ENCODE measurements at places on chromosomes 7 and 10.

DNA sequence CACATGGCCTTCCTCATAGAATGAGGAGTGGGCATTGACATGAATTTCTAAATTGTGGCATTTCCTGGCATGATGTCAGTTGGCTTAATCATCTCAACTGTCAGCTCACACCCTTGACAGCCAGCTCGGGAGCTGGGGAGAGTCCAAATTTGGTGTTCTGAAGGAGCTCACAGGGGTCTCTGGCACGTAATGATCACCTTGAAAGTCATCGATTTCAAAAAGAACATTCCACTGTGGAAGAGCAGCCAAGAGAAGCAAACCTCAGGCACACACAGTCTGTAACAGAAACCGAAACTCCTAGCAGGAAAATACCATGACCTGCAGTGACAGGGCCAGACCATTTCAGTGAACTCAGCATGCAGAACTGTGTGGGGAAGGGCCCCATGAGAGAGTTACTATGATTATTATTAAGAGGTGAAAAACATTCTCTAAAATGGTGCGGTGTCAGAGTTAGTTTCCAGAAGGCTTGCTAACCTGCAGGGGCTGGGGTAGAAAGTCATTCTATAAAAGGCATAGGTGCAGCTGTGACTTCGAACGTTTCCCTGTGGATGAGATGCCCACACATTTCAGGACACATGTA is 26.4 kb upstream of the KLF6 start:
- DNase-seq = peak; percentile 76

DNA sequence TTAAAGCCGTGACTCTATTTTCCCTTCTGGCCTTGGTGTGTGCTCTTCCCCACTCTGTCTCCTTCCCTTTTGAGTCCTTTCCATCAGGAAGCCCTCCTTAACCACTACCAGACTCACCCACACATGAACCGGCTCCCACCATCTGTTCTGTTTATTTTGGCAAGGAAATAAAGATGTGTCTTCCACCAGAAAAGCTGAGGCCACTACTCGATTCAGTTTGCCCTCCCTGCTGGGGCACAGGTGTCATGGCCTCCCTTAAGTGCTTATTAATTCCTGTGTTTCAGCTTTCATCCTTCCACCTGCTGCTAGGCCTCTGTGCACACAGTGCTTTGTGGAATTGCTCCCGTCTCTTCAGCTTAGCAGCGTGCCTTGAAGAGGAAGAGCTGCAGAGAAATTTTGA is 16.7 kb downstream of the POR start:
- no peak for DNase-seq

- peak; percentile 84 for DNase-seq
These were observed 14.6 kb downstream of the EPC1 start for GRCh38 chr10:32332299-32332750.

DNA sequence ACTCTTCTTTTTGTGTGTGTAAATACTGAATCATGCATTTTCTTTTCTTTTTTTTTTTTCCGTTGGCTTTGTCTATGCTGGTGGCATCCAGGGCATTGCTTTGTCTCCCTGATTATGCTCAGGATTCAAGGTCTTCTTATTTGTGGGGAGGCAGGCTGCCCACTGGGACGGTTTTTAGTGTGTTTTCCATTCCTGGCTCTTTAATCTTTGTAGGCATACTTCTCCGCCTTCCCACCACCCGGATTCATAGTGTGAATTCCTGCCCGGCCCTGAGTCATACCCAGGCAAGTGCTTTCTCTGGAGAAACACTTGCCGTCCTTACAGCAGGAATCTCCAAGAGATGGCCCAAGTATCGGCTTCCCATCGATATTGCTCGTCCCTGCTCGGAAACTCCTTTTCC is 5.2 kb downstream of the ZNF655 start:
- no peak for DNase-seq

GRCh38 chr7:129009437-129009836 is 45.5 kb downstream of the TNPO3 start:
- DNase-seq = no peak

GRCh38 chr10:58104351-58104751 is 163.3 kb downstream of the IPMK start:
- no peak for DNase-seq

DNA sequence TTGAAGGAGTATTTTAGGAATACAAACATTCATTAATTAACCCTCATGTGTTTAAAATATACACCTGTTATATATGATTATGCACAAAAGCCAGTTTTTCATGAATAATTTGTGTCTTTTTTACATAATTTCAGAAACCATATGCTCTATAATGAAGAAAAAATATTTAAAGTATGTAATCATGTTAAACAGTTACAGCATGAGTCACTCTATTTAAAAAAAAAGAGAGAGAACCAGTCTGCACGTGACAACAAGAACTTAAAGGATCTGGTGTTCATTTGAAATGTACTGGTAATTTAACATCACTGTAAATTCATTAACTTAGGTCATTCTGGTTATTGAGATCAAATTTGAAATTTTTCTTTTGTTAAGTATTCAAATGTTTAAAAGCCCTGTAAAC is 228.5 kb downstream of the CACNB2 start:
- DNase-seq = no peak

DNA sequence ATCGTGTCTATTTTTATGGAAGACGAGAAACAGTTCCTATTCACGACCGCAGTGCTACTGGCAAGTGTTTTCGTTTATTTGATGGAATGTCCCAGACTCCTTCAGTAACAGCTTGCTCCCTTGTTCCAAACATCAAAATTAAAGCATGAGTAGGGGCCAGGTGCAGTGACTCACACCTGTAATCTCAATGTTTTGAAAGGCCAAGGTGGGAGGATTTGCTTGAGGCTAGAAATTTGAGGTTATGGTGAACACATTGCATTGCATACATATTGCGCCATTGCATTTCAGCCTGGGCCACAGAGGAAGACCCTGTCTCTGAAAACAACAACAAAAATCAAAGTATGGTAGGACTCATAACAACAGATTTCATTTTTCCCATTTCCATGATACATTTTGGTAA is 22.8 kb downstream of the PTTG1IP2 start:
- no peak for DNase-seq

DNA sequence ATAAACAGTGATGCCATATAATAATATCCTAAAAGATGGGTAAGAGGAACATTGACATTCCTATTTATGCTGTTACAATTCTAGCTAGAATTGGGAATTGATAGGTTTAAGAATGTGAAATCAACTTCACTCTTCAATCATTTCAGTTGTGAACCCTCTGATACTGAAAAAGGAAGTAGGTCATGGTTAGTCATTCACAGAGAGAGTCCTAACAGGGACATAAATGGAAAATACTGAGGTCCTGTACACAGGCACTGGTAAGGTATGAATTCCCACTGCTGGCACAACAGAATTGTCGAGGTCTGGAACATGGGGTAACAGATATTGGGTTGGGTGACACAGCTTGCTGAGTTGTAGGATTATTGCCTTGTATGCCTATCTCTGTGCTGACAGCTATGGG is 289.4 kb upstream of the LRRN3 start:
- no peak for DNase-seq

GRCh38 chr10:91787810-91788209 is 10.4 kb upstream of the TNKS2 start:
- DNase-seq = no peak

DNA sequence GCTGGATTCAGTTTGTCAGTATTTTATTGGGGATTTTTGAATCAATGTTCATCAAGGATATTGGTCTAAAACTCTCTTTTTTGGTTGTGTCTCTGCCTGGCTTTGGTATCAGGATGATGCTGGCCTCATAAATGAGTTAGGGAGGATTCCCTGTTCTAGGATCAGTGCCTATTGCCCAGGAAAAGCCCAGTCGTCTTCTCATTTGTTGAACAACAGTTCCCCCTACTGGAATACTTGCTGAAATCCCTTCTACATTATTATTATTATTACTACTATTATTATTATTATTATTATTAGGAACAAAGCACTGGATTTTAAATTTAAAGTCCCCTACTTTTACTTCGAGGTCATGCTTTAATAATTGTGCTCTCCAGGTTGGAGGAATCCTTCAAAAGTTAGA is 528.9 kb downstream of the MAGI2 start:
- no peak for DNase-seq

GRCh38 chr10:34650156-34650555 is 164.9 kb downstream of the PARD3 start:
- DNase-seq = no peak

DNA sequence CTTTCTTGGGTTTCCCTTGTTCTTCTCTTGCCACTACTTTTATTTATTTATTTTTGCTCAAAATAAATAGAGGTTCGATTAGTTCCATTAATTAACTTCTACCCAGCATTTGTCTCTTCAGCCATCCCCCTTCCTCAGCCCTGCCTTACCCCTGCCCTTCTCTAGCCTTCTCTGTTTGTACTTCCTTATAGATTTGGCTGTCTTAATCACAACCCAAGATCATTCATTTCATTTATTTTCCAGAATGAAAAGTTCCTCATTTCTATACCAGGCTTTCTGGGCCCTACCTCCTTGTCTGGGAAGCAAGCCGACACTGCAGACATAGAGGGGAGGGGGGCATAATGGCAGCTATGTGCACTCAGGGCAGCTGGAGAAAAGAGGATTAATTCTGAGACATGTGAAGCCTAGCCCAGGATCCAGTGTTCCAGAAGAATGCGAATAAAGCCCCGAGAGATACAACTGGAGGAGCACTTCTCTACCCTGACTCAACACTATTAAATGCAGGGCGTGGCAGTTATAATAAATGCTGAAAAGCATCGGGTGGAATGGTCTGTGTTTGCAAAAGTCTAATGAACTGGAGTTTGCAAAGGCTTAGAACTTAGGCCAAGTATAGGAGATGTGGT is 6.4 kb upstream of the PDCD4 start:
- DNase-seq = no peak

DNA sequence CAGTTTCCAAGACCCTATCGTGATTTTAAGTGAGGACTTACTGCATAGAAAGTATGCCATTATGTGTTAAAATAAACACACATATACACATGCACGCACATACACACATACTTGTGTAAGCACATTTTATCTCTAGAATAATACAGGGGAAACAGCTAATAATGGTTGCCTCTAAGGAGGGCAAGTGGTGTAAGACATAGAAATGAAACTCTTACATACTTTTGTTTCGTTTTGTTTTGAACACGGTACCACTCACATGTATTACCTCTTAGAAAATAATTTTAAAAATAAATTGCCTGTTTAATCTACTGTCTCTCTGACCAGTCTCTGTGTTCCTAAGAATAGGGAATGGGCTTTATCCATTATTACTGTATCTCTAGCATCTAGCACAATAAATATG is 49.2 kb downstream of the HERPUD2 start:
- DNase-seq = no peak

DNA sequence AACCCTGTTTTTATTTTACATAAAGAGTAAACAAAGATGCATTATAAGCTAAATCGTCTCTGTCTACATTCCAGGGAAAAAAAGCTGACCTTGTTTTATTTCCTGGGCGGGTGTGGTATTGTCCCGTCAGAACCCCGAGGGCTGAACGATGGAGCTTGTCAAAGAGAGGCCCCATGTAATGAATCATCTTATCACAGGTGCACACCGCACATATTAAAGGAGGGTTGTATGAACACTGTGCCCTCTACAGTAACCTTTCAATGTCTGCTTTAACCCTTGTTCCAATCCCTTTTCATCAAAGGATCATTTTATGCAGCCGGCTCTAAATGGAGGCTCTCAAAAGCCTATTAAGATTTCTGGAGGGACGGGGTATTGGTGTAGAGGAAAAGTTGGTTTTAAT is 158.5 kb upstream of the YAE1 start:
- no peak for DNase-seq

GRCh38 chr7:106767498-106768323 is 97.4 kb upstream of the PIK3CG start:
- DNase-seq = peak; percentile 5

DNA sequence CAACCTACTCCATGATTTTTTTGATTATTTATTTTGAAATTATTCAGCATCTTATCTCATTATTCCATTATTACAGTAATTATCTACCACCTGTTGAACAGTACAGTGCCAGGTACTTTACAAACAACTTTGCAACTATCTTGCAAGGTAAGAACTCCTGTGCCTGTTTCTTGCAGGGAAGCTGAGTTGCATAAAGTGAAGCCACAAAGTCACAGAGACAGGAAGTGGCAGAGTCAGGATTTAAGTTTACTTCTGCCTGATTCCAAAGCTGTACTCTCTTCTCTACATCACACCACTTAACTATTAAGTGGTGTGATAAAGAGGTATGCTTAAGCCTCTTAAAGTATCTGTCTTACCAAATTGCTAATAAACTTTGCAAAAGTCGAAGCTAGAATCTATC is 80.1 kb downstream of the LRRTM3 start:
- no peak for DNase-seq

DNA sequence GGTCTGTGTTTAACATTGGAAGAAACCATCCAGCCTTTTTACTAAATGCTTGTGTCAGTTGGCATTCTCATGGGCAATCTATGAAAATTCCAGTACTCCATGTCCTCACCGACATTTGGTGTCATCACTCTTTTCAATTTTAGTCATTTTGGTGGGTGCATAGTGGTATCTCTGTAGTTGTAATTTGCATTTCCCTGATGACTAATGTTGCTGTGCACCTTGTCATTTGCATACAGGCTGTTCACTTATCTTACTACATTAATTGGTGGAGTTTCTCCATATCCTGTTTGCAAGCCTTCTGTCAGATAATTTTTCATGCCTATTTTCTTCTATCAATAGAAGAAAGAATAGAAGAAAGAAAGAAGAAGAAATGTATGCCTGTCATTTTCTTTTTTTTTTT is 73.7 kb downstream of the PLPP4 start:
- DNase-seq = no peak

DNA sequence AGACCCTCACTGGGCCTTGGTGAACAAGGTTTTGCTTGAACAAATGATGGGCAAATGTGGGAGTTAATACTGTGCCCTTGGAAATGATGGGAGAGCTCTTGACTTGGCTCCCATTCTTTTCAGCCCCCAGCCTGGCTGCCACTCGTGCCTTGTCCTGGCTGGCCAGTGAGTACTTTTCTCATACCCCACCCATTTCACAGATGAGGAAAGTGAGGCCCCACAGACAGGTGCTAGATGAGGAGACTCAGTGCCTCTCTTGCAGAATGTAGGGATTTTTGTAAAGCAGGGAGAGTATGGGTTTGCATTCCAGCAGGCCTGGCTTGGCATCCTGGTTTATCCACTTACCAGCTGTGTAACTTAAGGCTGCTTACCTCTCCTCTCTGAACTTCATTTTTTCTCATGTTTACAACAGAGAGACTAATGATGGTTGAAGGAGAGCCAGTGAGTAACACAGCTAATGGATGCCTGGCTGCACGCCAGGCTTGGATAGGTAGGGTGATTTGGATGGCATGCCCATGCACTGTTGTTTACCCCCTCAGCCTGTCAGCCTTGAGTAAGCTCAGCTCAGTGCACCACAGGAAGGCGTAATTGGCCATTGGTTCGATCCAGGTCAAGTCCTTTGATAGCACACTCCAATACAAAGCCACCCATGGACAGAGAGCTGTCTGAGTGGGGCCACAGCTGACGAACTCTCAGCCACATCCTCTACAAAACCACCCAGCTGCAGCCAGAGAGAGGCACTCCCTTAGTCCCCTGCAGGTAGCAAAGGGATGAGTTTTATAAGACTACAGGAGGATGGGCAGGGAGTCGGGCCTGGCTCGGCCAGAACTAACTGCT is 436.8 kb downstream of the RPS24 start:
- no peak for DNase-seq

GRCh38 chr10:26696786-26697162 is 727 bp upstream of the PDSS1 start:
- DNase-seq = no peak

- no peak for DNase-seq
These were observed 12.9 kb downstream of the C10orf67 start for GRCh38 chr10:23331567-23332301.

GRCh38 chr7:39971924-39972323 is 21.9 kb downstream of the CDK13 start:
- DNase-seq = no peak

- DNase-seq = no peak
These were observed 89.0 kb upstream of the SVIL start for GRCh38 chr10:29723726-29724125.

- no peak for DNase-seq
These were observed 3.8 kb upstream of the HOXA4 start for GRCh38 chr7:27134392-27134791.

Measured in CD4-positive, alpha-beta T cell treated with Interleukin-15 for 4 hours (primary cell).